Activated naive CD4-positive, alpha-beta T cell treated with Interleukin-2 at 50 U/mL for 16 hours (primary cell): ENCODE measurements at places on chromosomes 5 and 9.

DNA sequence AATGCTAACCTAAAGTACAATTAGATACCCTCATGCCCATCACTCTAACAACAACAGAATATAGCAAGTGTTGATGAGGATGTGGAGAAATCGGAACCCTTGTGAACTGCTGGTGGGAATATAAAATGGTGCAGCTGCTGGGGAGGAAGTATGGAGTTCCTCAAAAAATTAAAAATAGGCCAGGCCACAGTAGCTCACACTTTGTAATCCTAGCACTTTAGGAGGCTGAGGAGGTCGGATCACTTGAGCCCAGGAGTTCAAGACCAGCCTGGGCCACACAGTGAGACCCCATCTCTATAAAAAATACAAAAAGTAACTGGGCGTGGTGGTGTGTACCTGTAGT is 18.0 kb upstream of the MRNIP start:
- DNase-seq = no peak

- DNase-seq = no peak
Observed at GRCh38 chr5:84642795-84643194, 258.1 kb upstream of the EDIL3 start.

DNA sequence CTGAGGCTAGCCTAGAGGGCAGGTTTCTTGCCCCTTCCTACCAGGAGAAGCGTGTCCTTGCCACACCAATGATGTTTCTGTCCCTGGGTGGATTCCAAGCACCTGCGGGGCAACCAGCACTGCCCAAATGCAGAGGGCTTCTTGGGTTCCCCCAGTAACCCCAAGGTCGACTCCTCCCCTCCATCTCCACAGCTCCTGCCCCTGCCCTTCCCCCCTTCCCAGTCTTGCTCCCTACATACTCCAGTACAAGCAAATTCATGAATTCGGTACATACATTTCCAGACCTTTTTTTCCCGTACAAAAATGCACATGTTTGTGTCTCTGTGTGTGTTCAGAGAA is 12.8 kb upstream of the JADE2 start:
- DNase-seq = no peak

DNA sequence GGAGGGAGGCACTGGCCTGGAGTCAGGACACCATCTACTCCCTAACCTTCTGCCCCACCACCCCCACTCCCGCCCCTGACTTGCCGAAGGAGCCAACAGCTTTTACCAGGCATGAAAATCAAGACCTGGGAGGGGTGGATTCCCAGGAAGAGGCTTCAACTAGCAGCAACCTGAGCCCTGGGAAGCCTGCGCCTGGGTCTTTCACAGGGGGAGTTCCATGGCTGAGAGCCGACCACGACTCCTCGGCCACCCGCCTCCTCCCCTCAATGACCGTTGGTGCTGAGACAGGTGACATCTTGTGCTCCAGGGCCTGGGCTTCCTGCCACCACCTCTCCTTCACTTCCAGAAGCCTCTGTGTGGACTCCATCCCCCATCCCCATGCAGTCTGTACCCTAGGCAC is 37.1 kb downstream of the BARX1 start:
- no peak for DNase-seq

GRCh38 chr9:13755551-13755950 is 476.1 kb upstream of the MPDZ start:
- DNase-seq = no peak

GRCh38 chr9:24616863-24617262 is 71.2 kb upstream of the IZUMO3 start:
- DNase-seq = no peak

DNA sequence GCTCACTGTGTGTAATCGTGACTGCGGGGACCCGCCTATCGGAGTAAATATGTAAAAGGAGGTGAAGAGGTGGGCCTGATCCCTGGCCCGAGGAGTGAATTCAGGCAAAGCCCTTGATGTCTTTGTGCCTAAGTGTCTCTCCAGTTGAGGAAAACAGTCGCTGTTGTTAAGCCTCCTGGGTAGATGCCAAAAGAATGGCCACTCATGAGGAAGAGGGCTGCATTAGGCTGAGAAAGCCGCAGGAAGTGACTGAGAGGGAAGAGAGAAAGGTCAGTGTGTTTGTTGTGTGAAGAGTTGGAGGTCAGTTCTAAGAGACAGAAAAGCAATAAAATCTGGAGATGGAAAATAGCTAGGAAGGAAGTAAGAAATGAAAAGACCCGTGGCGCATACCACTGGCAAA is 35.8 kb upstream of the PIP5K1B start:
- no peak for DNase-seq

DNA sequence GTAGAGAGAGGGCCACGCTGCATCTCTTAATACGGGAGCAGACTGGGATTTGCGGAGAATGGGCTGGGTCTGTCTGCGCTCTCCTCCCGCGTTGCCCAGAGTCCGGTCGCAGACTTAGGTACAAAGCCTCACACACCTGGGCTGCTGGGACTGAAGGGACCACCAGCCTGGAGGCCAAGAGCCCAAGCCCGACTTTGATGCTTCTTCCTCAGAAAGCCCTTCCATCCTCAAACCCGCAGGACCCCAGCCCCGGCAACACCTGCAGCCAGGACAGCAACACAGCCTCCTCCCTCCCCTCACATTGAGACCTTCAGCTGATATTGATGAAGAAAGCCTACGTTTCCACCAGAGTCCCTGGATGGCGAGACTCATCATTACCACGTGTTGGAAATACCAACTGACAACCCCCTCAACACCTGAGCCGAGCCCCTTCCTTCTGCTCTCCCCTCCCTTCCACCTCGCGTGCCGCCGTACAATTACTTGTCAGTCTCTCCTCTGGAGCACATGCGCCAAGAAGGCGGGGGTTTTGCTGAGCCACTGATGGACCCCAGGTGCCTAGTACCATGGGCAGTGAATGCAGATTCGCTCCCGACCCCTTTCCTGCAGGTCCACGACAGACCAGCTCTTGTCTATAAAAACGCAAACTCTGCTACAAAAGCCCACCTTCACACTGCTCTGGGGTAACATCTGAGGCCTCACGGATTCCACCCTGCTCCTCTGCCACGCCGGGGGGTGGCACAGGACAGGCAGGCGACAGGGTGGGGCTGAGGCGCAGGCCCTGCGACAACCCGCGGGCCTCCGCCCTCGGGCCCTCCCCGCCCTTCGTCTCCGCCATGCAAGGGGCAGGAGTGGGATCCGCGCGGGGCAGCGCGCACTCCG is 841 bp downstream of the ASB6 start:
- no peak for DNase-seq

DNA sequence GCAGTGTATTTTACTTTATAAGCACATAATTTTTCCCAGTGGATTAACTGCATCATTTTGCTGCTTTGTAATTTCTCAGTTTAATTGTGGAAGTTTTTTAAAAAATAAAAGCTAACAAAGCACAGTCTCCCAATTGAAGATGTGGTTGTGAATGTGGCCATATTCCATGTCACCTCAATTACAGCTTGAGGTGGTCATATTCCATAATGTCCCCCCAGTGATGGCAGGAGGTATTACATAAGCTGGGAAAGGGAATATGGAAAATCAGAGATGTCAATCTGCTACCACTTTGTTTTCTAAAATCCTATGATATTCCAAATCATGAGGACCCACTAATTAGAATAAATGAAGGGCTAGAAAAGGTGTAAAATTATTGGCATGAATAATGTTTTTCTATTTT is 1672.0 kb upstream of the CDH9 start:
- DNase-seq = no peak

DNA sequence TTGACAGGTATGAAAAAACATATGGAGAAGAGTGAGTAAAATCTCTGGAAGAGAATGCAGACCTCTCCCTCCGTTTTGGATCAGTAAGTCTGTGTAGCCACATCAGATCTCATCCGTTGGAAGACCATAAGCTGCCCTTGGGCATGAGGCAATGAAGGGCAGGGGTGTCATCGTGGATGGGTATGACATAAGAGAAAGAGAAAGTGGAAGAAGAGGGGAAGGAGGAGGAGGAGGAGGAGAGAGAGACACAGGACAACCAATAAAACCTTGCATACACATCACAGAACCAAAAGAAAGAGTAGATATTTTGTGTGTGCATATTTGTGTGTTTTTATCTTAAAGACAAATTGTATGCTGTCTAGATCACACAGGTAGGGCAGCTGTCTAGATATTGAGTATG is 50.7 kb downstream of the PRRC1 start:
- DNase-seq = no peak

GRCh38 chr5:44536650-44537260 is 147.5 kb upstream of the FGF10 start:
- DNase-seq = no peak

DNA sequence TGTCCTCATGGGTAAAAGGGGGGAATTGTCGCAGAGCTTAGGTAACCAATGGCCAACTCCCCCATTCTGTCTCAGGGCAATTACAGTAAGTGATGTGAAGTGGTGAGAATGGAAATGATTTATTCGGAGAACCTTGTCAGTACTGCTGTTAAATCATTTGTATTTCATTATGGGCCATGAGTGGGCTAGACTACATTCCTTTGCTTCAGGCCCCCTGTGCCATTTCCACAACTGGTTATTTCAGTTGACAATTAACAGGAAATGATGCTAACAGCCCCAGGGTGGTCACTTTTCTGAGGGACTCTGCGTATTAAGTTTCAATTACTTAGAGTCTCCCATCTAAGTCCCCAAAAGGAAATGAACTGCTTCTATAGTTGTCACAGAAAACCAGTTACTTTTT is 653.7 kb downstream of the CCDC171 start:
- DNase-seq = no peak

- no peak for DNase-seq
Observed at GRCh38 chr5:141879941-141880738, 1.9 kb upstream of the PCDH1 start.

DNA sequence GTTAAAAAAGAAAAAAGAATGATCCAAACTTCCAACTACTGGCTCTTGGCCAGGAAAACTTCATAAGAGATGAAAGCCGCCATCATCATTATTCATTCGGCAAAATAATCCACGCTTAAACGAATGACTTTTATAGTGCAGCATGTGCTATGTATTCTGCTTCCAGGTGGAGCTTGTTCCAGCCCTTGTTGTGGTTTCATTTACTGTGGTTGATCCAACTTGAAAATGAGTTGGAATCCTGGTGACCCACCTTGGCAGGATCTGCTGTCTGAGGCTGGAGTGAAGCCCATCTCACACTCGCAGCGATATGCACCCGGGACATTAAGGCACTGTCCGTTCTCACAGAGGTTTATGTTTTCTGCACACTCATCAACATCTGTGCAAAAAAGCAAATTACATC is 209.6 kb downstream of the FBN2 start:
- DNase-seq = no peak

GRCh38 chr5:58453306-58453705 is 6.6 kb downstream of the PLK2 start:
- DNase-seq = no peak

DNA sequence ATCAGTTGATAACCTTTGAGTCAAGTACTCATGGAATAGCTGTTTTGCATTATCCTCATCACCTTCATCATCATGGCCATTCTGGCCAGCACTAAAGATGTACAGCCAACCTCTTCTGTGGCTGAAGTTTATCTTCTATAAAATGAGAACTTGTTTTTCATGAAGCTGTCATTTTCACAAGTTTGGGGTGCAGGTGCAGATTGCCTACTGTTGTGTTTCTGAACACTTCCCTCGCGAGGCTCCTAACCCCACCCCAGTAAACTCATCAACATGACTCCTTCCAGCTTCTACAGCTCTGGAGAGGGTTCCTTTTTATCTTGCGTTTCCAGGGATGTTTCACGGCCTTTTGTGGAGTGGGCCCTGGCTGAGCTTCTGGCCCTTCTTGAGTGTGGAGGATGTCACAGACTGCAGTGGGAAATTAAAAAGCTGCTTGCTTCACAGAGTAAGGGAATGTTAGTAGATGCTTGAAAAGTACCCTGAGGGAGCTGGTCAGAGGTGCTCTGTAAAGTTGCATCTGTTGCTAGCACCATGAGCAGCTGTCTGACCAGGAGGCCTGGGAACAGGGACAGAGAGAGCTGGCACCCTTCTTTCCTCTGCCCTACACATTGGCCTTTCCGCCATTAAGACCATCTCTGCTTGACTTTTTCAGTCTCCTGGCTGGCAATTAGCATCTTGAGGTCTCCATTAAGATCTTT is 24.9 kb downstream of the SYK start:
- DNase-seq = no peak

GRCh38 chr5:83404182-83404716 is 67.3 kb upstream of the VCAN start:
- DNase-seq = no peak

GRCh38 chr9:17476401-17476800 is 102.5 kb upstream of the SH3GL2 start:
- DNase-seq = no peak
